Renal cortical epithelial cell (primary cell): ENCODE measurements at places on chromosomes 3 and 15.

DNA sequence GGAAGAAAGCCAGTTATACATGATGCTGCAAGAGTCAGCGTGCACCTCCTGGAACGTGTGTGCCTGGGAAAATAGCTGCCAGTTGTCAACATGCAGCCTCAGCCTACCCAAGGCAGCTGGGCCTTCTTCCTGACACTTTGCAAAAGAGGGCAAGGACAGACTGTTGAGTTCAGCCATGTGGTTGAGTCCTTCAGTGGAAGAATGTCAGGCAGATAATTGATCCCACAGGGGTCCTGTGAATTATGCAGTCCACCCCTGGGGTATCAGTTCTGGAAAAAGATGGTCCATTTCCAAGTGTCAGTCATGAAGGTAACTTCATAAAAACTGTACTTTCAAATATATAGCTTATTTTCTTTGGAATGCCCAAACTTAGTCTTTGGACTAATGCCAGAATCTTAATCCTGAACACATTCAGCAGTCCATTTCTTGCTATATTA lies 79.6 kb downstream of the ARNT2 start:
- DNase-seq = no peak

DNA sequence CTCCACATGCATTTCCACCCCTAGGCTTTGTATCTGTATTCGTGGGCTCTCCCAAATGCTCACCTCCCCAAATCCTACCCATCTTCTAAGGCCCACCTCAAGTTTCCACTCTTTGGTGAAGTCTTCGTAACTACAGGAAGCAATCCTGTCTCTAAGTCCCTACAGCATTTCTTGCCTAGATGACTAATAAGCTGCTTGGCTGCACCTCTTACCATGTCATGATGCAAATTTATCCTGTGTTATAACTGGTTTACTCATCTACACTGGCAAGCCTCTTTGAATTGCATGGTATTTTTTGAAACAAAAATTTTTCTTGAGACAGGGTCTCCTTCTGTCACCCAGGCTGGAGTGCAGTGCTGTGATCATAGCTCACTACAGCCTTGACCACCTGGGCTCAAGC lies 73.3 kb downstream of the SETMAR start:
- peak; percentile 68 for DNase-seq

DNA sequence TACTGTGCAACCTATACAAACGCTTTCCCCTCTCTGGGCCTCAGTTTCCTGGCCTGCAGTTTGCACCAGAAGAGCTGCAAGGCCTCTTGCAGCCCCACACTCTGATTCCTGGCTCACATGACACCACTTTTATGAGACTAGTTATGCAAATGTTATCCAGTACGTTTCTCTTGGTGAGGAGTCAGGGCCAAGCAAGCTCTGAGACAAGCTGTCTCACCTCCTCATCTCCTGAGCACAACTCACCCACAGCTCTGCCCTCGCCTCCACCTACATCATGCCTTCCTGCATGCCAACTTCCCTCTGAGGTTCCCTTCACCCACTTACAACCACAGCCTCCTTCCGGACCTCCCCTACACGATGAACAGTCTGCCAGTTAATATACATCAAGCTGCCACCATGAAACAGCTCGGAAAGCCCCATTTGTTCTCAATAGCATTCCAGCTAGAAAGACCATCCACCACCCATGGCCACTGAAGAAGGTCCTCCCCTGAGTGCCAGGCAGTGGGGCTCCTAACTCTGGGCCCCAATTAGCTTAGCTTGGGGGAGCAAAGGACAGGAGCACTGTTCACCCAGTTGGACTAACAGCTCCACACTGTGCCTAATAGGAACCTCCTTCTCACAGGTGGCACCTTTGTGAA lies 25.0 kb downstream of the CRYGS start:
- no peak for DNase-seq

- no peak for DNase-seq
These were observed 123.6 kb downstream of the ZNF609 start for GRCh38 chr15:64583983-64584382.
